Activated CD8-positive, alpha-beta memory T cell treated with anti-CD3 and anti-CD28 coated beads for 4 hours (primary cell): ENCODE measurements at places on chromosomes 2 and 18.

- no peak for DNase-seq
These were observed 61.9 kb downstream of the SPRED2 start for GRCh38 chr2:65370387-65371073.

- no peak for DNase-seq
These were observed 558.4 kb upstream of the ID2 start for GRCh38 chr2:8123464-8123863.

DNA sequence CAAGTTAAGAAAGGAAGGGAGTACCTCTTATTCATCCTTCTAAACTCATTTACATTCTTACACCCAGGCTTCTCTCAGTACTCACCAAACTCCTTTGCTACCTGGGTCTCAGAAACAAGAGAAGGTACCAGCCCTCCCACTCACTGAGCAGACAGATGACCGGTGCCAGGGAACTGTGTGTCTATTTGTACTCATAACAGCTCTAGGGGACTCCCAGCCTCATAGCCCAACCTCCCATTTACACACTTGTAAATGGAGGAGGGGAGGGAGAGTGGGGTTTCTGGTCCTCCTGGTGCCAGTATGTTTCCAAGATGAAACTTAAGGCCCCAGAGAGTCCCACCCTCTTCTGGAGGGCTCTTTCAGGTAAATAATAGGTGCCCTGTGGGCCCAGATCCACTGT lies 42.8 kb upstream of the SIGLEC15 start:
- DNase-seq: no peak

DNA sequence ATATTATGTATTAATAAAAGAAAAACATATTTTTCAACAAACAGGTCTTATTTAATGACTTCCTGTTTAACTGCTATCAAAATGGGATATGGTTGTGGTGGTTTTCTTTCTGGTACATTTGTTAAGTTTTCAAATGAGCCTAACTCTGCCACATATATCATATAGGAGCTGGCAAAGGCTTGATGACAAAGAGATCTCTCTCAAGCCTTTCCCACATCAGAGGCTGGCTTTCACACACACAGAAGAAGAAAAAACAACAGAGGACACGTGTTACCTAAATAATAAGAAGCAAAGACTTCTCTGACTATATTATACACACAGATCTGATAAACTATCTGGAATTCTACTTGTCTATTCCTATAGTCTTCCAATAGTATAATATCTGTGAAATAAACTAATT lies 46.1 kb downstream of the CFAP36 start:
- no peak for DNase-seq

DNA sequence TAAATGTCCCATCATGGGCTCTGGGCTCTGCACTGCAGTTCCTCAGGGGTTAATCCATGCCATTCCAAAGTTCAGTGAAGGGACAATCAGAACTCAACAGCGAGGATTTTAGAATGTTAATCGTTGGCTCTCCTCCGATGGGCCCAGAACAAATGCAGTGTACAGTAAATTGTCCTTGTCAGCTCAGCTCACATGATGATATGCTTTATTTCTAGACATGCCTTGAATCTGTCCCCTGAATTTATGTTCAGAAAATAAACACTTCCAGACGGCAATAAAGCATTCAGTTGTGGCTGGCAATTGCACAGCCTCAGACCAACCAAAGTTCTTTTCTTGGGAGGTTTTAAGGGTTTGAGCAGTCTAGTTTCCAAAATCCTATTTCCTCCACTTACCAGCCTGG lies 981.2 kb downstream of the BCL11A start:
- DNase-seq: no peak

GRCh38 chr18:50857694-50858093 lies 21.2 kb upstream of the ME2 start:
- DNase-seq: no peak

GRCh38 chr2:240873805-240874714 lies 5.4 kb downstream of the AGXT start:
- DNase-seq: no peak

DNA sequence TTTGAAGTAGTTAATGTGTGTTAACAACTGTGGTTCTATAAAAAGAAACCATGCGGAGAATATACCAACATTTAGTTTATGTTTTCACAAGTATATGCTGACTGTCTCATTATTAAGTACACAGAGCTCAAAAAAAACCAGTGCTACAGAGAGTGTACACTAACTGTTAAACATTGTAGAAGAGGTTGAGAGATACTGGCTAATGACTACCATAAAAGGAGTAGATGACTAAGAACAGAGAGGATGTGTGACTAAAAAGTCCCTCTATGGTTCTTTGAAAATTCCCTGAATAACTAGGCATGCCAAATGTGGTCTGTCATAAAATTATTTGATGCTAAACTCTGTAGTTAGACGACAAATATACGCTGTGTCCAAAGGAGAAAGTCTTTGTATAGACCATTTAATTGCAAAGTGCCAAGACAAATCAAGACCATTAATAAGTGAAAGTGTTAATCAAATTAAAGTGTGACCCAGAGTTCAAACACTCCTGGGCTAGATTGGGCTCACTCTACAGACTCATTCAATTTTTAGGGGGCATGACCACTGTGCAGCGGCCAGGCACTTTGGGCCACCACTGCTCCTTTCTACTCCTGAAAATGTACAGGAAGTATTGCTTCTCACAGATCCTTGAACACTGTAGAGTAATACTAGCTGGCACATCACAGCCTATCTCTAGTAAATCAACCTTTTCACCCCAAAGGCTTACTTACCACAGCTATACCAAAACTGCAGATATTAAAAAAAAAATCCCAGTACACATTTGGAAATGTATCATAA lies 45.1 kb upstream of the SERTAD2 start:
- DNase-seq: no peak
